ENCODE measurements at places on chromosomes 7 and 10.

GRCh38 chr7:16234493-16235146 is 186.7 kb downstream of the CRPPA start:
- H3K27ac ChIP-seq: no peak overlapping the region
- no peak for DNase-seq
- H3K27me3 ChIP-seq: no peaks in the 10 kb centered on the region

- no peaks in the 10 kb centered on the region for H3K27me3 ChIP-seq
- H3K4me1 ChIP-seq: peaks cover 6% of the 10 kb centered on the region
- H3K4me3 ChIP-seq: no peak overlapping the region
- H3K27ac ChIP-seq: no peak overlapping the region
These were observed 99.6 kb downstream of the ZMYND11 start for GRCh38 chr10:234708-235406.

- H3K27ac ChIP-seq: no peak overlapping the region
- no peaks in the 10 kb centered on the region for H3K36me3 ChIP-seq
- peaks cover 5% of the 10 kb centered on the region for H3K4me1 ChIP-seq
- H3K4me3 ChIP-seq: no peak overlapping the region
- no peak for DNase-seq
These were observed 308.1 kb upstream of the FZD8 start for GRCh38 chr10:35950226-35950625.

- H3K27ac ChIP-seq: no peak overlapping the region
- no peaks in the 10 kb centered on the region for H3K36me3 ChIP-seq
- peak; percentile 86 for DNase-seq
- peaks cover 6% of the 10 kb centered on the region for H3K4me1 ChIP-seq
- H3K4me3 ChIP-seq: no peak overlapping the region
- no peaks in the 10 kb centered on the region for H3K27me3 ChIP-seq
These were observed 240.6 kb downstream of the VTI1A start for GRCh38 chr10:112687647-112688046.

DNA sequence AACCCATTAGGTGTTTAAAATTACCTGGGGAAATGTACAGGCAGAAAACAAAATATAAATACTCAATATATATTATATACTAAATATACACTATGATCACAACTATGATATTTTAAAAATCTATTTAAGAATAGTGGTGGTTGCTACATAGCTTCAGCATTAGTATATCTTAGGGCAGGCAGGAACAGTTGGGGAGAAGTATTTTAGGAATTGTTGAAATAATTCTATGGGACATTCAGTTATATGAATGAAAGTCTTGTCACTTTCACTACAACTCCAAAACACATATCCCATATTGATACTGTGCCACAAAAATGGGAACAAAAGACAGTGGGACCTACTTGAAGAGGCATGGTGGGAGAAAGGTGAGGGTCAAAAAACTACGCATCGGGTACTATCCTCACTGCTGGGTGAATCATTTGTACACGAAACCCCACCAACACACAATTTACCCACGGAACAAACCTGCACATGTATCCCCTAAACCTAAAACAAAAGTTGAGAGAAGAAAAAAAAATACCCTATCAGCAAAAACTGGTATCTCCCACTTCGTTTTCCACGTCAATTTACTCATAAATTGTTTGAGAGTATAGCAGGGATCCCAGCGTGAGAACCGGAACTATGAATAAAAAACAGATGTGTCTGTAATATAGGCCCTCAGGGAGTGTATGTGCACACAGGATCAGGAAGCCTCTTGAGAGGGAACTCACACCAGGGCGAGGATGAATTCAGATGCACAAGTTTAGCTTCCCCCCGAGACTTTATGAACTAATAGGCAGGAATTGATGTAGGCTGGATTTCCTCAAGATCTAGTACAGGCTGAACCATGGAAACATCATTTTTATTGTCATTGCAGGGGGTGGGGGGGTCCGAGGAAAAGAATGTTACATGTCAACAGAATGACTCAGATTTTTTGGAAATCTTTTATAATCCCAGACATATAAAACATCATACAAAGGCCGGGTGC is 16.2 kb downstream of the SLC16A12 start:
- H3K36me3 ChIP-seq: no peaks in the 10 kb centered on the region
- no peaks in the 10 kb centered on the region for H3K27me3 ChIP-seq
- H3K27ac ChIP-seq: peak overlapping the region; percentile 80
- H3K4me3 ChIP-seq: no peak overlapping the region

DNA sequence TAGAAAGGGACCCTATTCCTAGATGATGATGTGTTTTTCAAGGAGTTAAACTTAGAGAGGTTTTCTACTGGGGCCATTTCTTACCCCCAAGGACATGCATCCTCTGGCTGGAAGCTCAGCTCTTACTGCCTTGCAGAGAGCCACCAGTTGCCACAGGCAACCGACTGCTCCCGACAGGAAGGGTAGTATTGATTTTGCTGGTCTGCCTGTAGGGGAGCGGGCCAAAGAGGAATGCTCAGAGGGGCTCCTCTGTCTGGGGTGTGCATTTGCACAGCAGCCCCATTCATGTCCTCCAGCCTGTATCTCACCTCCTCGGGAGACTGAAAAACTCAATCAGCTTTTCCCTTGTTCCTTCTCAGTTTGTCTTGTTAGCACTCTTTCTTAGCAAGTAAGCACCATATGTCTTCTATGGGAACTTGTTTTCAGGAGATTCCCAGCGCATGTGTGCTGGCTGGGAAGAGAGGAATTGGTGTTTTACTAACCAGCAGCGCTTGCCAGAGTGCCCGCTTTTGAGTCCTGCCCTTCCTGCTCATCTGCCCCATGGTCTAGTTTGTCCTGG is 739.0 kb upstream of the GALNT17 start:
- H3K27ac ChIP-seq: 0 out of 2 replicates have a peak overlapping the region, but pooled peaks have one; percentile 3
- H3K4me3 ChIP-seq: no peak overlapping the region
- no peaks in the 10 kb centered on the region for H3K36me3 ChIP-seq
- H3K27me3 ChIP-seq: no peaks in the 10 kb centered on the region
- peak; percentile 3 for DNase-seq

DNA sequence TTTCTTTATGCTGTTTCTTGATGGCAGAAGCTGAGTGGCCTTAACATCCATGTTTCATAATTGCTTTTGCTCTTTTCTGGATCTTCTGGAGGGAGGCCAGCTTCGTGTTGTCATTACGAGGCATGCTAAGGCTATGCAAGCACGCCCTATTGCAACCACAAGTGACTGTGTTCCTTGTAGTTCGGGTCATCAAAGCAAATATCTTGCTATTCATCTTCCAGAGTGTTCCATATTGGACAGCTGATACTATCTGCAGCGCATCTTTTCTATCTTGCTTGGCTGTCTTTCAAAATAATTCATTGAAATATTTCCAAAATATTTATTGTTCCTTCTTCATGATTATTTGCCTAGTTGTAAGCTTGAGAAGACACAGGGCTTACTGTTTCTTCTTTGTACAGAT is 5.0 kb downstream of the EPHB6 start:
- H3K27ac ChIP-seq: no peak overlapping the region
- peaks cover 13% of the 10 kb centered on the region for H3K27me3 ChIP-seq
- peak; percentile 81 for DNase-seq
- no peaks in the 10 kb centered on the region for H3K4me1 ChIP-seq

- H3K4me3 ChIP-seq: no peak overlapping the region
- peaks cover 17% of the 10 kb centered on the region for H3K36me3 ChIP-seq
- no peaks in the 10 kb centered on the region for H3K4me1 ChIP-seq
- H3K27ac ChIP-seq: no peak overlapping the region
- DNase-seq: peak; percentile 51
These were observed 28.8 kb downstream of the MIOS start for GRCh38 chr7:7595451-7595850.

DNA sequence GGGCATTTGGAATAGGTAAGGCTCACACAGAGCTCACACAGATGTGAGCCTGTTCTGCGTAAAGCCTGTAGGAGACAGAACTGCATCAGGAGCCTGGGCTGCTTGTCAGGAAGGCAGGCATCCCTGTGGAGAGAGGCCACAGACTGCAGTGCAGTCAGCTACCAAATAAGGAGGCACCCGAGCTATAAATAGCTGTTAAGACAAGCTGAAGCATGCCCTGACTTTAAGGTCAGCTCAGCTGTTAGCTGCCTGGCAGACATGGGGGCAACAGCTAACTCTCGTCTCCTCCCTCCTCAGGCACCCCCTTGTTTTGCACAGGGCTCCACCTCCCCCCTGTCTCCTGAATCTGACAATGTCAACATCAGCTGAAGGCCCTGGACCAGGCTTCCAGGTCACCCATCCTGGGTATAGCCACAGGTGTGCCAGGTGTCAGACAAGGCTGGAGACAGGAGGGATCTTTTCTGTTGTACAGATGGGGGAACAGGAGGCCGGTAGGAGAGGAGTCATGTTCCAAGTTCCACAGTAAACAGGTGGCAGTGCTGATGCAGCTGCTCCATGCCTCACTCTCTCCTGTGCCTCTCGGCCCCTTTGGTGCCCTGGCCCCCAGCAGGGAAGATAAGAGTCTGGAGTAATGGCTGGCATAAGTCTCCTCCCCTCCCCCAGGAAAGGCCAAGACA is 27.6 kb upstream of the MKRN1 start:
- H3K4me3 ChIP-seq: no peak overlapping the region
- H3K27me3 ChIP-seq: no peaks in the 10 kb centered on the region
- H3K36me3 ChIP-seq: no peaks in the 10 kb centered on the region
- H3K4me1 ChIP-seq: 0 out of 2 replicates have a peak, but pooled peaks cover 4% of the 10 kb centered on the region
- DNase-seq: peak; percentile 71

DNA sequence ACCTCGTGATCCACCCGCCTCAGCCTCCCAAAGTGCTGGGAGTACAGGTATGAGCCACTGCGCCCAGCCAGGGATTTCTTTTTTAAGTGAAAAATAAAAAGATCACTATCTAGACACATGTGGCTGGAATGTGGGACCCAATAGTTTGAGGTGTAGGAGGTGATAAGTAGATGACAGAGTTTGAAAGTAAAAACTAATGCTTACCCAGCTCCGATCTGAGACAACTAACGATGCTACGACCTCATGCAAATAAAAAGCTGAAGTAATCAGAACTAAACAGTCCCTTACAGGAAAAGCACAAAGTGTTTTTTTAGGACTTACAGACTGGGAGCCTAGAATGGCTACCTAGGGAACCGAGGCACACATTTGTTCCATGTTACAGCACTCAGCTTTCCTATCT is 23.0 kb downstream of the PCGF6 start:
- peaks cover 42% of the 10 kb centered on the region for H3K36me3 ChIP-seq
- no peak overlapping the region for H3K27ac ChIP-seq
- H3K27me3 ChIP-seq: no peaks in the 10 kb centered on the region
- no peaks in the 10 kb centered on the region for H3K4me1 ChIP-seq
- no peak for DNase-seq

DNA sequence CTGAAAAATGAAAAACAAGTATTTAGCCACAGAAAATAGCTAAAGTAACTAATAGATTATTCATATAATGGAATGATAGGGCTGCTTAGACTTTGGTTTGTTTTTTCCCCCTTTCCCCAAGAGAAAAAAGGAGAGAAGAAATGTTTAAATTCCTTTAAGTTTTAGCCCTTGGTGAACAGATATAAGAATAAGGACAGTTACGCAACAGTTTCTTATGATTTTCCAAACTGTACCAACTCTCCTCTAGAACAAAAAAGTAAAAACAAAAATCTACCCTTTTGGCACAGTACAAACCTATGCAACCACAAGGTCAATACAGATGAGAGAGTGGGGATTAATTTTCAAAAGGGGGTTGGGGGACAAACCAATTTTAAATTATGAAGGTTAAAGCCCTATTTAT is 227.7 kb downstream of the CHCHD3 start:
- H3K27ac ChIP-seq: no peak overlapping the region
- H3K36me3 ChIP-seq: no peaks in the 10 kb centered on the region
- H3K4me3 ChIP-seq: no peak overlapping the region

GRCh38 chr10:119438717-119439116 is 103.8 kb downstream of the RGS10 start:
- H3K36me3 ChIP-seq: no peaks in the 10 kb centered on the region
- H3K27ac ChIP-seq: no peak overlapping the region
- no peak for DNase-seq
- H3K4me1 ChIP-seq: peaks cover 11% of the 10 kb centered on the region
- H3K27me3 ChIP-seq: no peaks in the 10 kb centered on the region

DNA sequence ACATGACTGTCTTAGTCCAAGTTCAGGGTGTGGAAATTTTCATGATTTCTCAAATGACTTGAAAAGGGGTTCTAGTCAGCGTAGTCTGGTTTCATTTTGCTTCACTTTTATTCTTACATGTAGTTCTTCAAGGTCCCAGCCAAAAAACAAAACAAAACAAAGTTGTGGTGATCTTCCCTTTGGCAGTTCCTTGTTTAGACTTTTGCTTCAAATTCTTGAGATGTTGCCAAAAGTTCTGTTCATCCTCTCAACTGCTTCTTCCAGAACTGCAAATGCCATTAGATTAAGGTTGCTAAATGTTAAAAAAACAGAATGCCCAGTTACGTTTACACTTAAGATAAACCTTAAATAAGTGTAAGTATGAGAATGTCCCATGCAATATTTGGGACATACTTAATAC is 370.8 kb upstream of the LRRTM3 start:
- no peak overlapping the region for H3K27ac ChIP-seq
- no peaks in the 10 kb centered on the region for H3K4me1 ChIP-seq
- H3K4me3 ChIP-seq: no peak overlapping the region
- no peaks in the 10 kb centered on the region for H3K27me3 ChIP-seq

- H3K36me3 ChIP-seq: no peaks in the 10 kb centered on the region
These were observed 64.2 kb downstream of the PARP12 start for GRCh38 chr7:139998572-139998971.

DNA sequence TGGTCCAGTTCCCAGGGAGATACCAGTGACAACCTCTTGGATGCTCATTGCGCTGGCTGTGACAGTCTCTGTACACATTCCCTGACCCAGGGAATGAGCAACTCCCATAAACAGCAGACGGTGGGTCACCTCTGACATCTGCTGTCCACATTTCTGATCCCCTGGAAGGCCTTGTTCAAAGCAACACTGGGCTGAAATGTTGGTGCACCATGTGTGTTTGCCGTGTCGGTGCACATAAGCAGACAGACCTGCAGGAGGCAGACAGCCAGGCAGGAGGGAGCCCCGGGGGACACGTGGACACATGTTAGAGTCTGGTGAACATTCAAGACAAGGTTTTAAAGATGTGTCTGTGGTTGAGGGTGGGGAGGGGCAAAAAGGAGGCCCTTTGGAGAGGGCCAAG is 254.9 kb downstream of the PLXNA4 start:
- no peak overlapping the region for H3K4me3 ChIP-seq
- H3K27ac ChIP-seq: no peak overlapping the region
- no peaks in the 10 kb centered on the region for H3K27me3 ChIP-seq
- no peaks in the 10 kb centered on the region for H3K4me1 ChIP-seq
- no peaks in the 10 kb centered on the region for H3K36me3 ChIP-seq
- DNase-seq: peak; percentile 9

- peaks cover 36% of the 10 kb centered on the region for H3K4me1 ChIP-seq
- 0 out of 2 replicates have a peak overlapping the region, but pooled peaks have one; percentile 4 for H3K4me3 ChIP-seq
- peak overlapping the region; percentile 70 for H3K27ac ChIP-seq
- no peak for DNase-seq
- H3K36me3 ChIP-seq: peaks cover 30% of the 10 kb centered on the region
- no peaks in the 10 kb centered on the region for H3K27me3 ChIP-seq
These were observed 67.2 kb downstream of the ATAD1 start for GRCh38 chr10:87750817-87751216.

DNA sequence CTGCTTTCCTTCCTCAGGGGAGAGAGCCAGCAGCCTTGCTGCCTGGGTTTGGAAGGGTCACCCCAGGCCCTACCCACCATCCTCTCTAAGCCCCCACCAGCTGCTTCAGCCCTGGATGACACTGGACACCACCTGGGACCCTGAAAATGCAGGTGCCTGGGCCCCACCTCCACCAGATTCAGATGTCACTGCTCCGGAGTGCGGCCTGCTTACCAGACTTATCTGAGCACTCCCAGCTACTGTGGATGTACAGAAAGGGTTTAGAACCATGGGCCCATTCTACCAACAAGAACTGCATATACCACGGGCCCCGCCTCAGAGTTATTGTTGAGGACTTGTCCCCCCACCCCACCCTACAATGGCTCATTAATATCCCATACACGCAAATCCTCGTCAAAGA is 172.3 kb downstream of the PTPRN2 start:
- no peak overlapping the region for H3K4me3 ChIP-seq
- H3K36me3 ChIP-seq: no peaks in the 10 kb centered on the region
- no peak for DNase-seq
- no peaks in the 10 kb centered on the region for H3K27me3 ChIP-seq
- no peaks in the 10 kb centered on the region for H3K4me1 ChIP-seq
